ENCODE measurements at places on chromosomes 2 and 18.

GRCh38 chr2:100754951-100755350, 65.0 kb upstream of the NPAS2 start:
- DNase-seq: no peak

- DNase-seq: no peak
Measured at GRCh38 chr18:8835521-8835953, 130.2 kb downstream of the MTCL1 start.

DNA sequence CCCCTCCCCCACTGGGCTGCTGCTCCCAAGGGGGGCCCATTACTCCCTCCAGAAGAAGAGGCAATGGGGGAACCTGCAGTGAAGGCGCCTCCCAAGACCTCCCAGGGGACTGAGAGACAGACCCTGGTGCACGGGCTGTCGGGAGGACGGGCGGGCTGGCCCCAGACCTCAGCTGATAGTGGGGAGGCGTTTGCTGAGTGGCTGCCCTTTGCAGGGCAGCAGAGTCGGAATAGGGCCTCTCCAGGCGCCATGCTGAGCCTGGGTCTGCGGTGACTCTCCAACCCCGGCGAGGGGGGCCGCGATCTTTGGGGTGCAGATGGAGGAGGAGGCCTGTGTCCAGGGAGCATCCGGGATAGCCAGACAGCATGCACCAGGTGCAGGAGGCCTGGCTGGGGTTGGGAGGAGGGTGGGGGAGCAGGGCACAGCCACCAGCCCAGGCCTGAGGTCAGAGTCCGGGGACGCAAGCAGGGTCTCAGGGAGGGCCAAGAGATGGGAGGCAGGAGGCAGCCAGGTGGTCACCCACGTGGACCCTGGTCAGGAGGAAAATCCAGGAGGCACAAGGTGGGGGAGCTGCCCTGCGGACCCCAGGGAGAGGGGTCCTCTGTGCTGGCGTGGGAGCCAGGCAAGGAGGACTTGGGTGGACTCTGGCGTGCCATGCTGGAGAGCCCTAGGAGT, 11.0 kb downstream of the CROCC2 start:
- no peak for DNase-seq

GRCh38 chr2:206988884-206989283, 49.6 kb downstream of the CPO start:
- DNase-seq: no peak

- DNase-seq: no peak
Measured at GRCh38 chr2:204434660-204435462, 110.4 kb upstream of the PARD3B start.

DNA sequence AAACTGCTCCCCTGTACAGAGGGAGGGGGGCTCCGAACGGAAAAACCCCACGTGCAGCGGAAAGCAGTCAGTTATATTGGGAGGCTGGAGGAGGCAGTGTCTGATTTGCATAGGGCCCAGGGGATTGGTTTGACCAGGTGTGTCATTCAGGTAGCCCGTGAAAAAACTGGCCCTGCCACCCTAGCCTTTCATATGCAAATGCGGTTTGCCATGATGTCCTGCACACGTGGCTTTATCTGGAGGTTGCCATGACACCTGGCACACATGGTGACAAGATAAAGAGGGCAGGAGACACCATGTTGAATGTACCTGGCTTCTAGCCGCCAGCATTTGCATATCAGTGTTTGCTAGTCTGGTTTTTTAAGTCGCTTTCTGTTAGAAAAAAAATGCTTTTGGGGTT, 20.5 kb downstream of the SLC25A52 start:
- no peak for DNase-seq

DNA sequence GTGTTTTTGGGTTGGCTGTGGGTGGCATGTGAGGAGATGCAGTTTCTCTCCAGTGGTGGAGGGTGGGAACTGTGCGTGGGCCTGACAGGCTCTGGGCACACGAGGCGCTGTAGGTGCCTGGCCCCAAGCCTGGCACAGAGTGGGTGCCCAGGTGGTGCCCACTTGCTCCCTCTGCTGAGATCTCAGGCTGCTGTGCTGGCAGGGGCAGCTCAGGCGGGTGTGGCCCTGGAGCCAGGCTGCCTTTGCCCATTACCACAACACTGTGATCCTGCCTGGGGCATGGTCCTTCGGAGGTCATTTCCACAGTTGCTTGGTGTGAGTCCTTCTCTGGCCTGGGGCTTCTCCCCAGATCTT, 20.4 kb downstream of the TSHZ1 start:
- DNase-seq: no peak

GRCh38 chr18:33231474-33232317, 208.8 kb downstream of the CCDC178 start:
- DNase-seq: peak; percentile 63
